ENCODE measurements at places on chromosomes 5 and 9.

GRCh38 chr9:121962421-121962820 is 130.7 kb downstream of the TTLL11 start:
- DNase-seq = no peak

GRCh38 chr5:58681943-58682342 is 99.1 kb downstream of the RAB3C start:
- DNase-seq = no peak

GRCh38 chr9:121744687-121745395 is 93.4 kb downstream of the DAB2IP start:
- DNase-seq = no peak

DNA sequence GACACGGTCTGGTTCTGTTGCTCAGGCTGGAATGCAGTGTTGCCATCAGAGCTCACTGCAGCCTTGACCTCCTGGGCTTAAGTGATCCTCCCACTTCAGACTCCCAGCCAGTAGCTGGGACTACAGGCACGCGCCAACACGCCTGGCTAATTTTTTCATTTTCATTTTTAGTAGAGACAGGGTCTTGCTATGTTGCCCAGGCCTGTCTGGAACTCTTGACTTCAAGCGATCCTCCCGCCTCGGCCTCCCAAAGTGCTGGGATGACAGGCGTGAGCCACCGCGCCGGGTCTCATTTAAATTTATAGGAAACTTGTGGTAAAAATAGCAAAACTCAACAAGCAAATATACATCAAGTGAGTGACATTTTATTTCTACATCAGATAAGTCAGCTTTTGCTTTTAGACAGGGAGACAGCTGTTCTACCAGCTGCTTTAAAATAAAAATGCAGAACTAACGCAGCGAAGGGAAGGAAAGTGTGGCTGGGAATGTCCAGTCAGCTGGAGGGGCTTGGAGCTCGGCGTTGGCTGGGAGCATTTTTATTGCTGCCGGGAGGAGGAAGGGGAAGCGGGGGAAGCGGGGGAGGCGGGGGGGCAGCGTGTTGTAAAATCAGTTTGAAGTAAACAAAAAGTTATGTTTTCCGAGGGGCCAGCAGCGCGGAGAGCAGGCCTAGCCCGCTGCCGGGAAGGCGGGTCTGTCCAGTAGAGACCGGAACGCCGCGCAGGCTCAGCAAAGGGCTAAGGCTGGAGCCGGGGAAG is 707 bp upstream of the ZFYVE16 start:
- DNase-seq = peak; percentile 4

GRCh38 chr5:66324357-66324756 is 180.3 kb downstream of the SREK1 start:
- DNase-seq = no peak

DNA sequence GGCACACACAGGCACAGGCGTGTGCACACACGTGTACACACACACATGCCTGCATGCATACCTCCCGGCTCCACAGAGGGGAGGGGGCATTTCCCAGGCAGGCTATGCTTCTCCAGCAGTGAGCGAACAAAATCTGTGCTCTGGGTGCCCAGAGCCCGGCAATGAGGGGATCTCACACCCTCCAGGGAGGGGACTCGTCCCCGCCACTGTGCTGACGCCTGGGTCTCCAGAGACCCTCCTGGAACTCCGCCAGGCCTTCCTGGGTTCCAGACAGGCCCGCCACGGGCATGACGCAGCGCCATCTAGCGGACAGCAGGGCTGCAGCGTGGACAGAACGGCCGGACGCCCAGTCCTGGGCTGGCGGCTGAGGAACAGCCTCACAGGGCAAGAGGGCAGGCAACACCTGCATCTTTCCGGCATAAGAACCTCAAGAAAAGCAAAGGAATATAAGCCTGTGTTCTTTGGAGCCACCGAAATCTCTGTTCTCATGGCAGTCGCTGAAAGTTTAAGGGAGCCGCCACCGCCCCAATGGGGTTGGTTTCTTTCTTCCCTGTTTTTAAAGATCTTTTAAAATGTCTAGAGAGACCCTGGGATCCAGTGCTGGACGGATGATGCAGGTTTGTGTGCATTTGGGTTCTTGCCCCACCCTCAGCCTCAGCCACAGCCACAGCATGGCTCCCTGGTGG is 135.6 kb upstream of the PPP1R26 start:
- DNase-seq = peak; percentile 30

- no peak for DNase-seq
Measured at GRCh38 chr9:4243113-4243512, 56.8 kb downstream of the GLIS3 start.

DNA sequence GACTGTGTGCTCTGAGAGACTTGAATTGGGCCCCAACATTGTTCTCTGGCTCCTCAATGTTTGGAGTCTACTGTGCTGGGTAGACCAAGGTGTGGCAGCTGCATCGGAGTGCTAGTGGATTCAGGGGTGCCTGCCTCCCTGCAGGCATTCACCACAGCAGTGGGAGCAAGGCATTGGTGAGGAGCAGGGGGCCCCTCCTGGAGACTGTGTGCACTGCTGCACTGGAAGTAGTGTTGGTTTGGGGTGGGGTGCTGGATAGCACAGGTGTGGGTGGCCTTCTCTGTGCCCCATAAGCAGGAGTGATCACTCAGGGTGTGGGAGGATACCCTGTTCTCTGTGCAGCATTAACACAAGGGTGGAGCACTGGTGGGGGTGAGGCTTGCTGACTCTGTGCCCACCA is 39.2 kb downstream of the INSL6 start:
- DNase-seq = no peak

- DNase-seq = no peak
Measured at GRCh38 chr5:148928141-148928540, 101.7 kb downstream of the ADRB2 start.

GRCh38 chr9:5455181-5455580 is 4.8 kb downstream of the CD274 start:
- DNase-seq = no peak

- DNase-seq = no peak
Measured at GRCh38 chr9:86355814-86356213, 1.6 kb upstream of the TUT7 start.

GRCh38 chr5:176644294-176644693 is 3.0 kb upstream of the TSPAN17 start:
- DNase-seq = no peak

DNA sequence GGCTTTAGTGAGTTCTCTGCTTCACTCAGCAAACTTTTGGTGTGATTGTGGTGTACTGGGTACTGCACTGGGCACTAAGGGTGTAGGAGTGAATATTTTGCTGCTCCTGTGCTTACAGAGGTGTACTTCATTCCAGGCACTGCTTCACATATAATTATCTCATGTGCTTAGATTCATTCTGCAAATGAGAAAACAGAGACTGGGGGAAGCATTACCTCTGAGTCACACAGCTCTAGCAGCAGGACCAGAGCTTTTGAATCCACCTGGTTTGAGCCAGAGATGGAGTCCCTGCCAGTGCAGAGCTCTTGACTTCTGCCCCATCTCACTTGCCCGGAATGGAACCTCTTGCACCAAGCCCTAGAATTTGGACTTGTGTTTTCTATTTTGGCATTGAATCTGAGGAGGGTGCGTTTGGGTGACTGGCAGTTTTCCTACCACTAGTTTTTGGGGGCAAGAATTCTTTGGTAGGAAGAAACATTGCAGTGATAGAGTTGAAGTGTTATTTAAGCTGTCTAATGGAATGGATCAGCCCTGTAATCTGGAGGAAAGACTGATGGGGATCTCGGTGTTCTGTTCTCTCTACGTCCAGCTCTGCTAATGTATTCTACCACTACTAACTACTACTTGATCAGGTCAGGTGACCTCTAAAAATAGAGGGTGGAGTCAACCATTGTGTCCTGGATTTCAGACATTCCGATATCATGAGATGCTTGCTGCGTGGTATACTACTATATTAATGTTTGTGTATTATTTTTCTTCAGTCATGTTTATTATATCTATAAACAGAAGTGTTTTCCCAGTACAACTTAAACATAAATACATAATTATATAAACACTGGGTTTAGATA is 2.5 kb downstream of the ARHGAP26 start:
- DNase-seq = no peak

- no peak for DNase-seq
Measured at GRCh38 chr5:149924486-149924885, 20.1 kb downstream of the PDE6A start.

- DNase-seq = no peak
Measured at GRCh38 chr9:26975728-26976707, 19.8 kb downstream of the IFT74 start.
